ENCODE measurements at places on chromosomes 16 and 17. TPM values are rescaled to one million over a fixed set of nuclear protein-coding genes. Genes with fewer than 3 reads are reported as not detected.

- no peak for DNase-seq
These were observed 46.1 kb downstream of the TBX4 start for GRCh38 chr17:61498042-61498994.

Gene C17orf50
- not detected for total RNA-seq

- DNase-seq, result peak; percentile 38
These were observed 74.8 kb upstream of the SMURF2 start for GRCh38 chr17:64736804-64737492.

Gene TK2
- 38.5 TPM for total RNA-seq

DNA sequence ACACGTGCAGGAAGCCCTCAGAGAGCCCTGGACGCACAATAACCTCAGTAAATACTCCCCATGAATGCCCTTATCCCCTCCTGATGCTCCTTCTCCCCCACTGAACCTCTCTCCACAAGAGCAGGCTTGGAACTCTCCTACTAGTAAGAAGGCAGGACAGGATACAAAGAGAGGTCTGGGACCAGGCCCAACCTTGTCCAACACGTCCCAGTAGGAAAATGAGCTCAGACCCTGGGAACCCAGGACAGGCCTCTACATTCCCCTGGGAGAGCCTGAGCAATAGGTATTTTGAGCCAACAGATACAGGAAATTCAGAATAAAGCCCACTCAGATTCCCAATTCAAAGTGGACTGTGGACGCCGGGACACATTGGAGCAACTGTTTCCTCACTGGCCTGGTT, 19.2 kb downstream of the ZNF423 start:
- no peak for DNase-seq

DNA sequence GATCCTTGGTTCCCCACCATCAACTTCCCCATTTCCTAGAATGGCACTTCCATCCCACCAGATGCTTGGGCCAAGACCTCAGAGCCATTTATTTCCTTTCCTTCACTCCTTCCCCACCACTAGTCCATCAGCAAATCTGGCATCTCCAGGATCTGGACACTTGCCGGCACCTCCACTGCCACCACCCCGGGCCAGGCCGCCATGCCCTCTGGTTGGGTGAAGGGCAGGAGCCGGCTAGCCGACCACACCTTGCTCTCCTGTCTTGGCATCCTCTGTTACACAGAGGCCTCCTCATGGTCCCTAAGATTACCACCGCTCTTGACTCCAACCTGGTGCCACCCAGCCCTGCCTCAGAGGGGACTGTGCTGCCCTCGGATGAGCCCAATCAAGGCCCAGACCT, 104.5 kb downstream of the RMI2 start:
- DNase-seq, result no peak

GRCh38 chr16:54429029-54429428, 142.4 kb upstream of the IRX3 start:
- no peak for DNase-seq

DNA sequence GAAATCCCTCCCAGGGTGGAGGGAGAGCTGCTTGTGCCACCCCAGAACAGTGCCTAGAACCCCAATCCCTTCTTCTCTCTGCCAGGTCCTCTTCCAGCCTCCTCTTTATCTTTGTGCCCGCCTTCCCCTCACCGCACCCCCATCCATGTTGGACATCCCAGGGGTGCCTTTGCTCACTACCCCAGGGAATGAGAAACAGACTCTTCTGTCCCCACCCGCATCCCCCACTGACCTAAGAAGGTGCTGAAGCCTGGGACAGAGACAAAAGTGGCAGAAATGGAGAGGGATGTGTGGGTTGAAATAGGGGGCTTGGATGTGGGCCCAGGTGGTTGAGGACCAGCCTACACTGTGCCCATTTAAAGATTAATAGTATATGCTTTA, 17.0 kb downstream of the ALOX15B start:
- DNase-seq, result no peak

DNA sequence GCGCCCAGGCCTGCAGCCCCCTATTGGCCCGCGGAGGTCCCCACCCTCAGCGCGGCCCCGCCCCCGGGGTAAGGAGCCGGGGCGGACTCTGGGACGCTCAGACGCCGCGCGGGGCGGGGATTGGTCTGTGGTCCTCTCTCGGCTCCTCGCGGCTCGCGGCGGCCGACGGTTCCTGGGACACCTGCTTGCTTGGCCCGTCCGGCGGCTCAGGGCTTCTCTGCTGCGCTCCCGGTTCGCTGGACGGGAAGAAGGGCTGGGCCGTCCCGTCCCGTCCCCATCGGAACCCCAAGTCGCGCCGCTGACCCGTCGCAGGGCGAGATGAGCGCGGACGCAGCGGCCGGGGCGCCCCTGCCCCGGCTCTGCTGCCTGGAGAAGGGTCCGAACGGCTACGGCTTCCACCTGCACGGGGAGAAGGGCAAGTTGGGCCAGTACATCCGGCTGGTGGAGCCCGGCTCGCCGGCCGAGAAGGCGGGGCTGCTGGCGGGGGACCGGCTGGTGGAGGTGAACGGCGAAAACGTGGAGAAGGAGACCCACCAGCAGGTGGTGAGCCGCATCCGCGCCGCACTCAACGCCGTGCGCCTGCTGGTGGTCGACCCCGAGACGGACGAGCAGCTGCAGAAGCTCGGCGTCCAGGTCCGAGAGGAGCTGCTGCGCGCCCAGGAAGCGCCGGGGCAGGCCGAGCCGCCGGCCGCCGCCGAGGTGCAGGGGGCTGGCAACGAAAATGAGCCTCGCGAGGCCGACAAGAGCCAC, at the start of gene NHERF1:
Gene NHERF1 (plus strand): TSS at position 100 of the 750 bp plus-strand sequence. CDS start 219 bp downstream, at position 319.
- DNase-seq, result peak; percentile 95

GRCh38 chr16:4341250-4341649, 9.9 kb downstream of the PAM16 start:
- DNase-seq, result no peak

- DNase-seq, result no peak
These were observed 2.1 kb downstream of the TBX21 start for GRCh38 chr17:47735139-47735464.

GRCh38 chr16:19883296-19883965, 1.2 kb downstream of the GPRC5B start:
- DNase-seq, result no peak

GRCh38 chr16:23836078-23836403, 258 bp downstream of the PRKCB start:
- no peak for DNase-seq

DNA sequence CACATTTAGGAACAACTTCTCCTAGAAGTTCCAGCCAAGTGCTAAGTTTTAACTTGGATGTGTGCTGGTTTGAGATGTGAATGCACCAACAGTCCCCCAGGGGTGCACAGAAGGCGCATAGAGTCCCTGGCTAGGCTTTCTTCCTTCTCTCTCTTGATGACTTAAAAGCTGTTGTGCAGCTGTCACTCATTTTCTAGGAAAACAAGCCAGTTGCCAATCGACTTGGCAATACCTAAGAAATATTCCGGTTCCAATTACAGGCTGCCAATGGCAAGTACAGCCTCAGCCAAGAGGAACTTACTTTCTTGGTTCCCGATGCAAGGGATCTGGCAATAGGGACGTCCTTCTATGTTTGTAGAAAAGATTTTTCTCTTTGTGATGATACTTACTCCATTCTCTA, 266.6 kb upstream of the EEF2KMT start:
- no peak for DNase-seq

GRCh38 chr16:81505011-81505661, 60.5 kb downstream of the CMIP start:
- DNase-seq, result no peak

- DNase-seq, result peak; percentile 35
These were observed at the start of gene PIGQ for GRCh38 chr16:569445-570254. TSS of gene PIGQ (plus strand) at chr16:569968. CDS start at chr16:574075, 4,107 bp downstream.

- no peak for DNase-seq
These were observed 69.7 kb upstream of the CHMP6 start for GRCh38 chr17:80921741-80922579.

Gene SMIM5
- 15.5 TPM for total RNA-seq

DNA sequence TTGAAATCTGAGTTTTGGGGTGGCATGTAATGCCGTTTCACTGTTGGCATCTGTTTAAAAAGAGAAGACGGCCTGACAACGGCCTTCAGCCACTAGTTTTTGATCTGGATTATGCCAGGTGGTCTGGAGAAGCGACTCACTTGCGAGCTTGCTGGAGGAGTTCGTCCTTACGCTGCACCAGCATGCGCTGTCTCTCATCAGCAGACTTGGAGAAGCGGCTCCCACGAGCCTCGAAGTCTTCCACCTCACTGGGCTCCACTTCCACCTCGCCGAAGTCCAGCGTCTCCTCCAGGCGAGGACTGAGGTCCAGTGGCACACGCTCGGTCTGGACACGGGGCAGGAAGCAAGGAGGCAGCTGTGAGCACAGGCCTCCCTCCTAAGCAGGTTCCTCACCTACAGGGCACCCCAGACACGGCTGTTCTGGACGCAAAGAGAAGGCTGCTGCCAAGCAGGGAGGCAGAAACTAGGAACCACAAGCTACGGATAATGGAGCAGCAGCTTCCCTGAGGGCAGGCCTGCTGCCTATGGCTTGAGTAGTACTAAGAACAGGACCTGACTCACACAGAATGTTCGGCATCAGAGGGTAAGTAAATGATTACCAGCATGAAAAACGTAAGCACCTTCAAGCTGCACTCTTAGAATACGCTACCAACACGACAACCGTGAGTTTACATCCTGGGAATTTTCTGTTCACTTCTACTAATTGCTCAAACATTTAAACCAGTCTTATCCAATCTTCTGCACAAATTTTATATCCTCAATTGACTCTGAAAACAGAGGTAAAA, 61.4 kb downstream of the AMFR start:
- no peak for DNase-seq

Gene MXRA7
- 217 TPM for total RNA-seq

GRCh38 chr17:43044024-43044423, 19.0 kb downstream of the RND2 start:
- DNase-seq, result no peak
